ENCODE measurements at places on chromosomes 4 and X.

DNA sequence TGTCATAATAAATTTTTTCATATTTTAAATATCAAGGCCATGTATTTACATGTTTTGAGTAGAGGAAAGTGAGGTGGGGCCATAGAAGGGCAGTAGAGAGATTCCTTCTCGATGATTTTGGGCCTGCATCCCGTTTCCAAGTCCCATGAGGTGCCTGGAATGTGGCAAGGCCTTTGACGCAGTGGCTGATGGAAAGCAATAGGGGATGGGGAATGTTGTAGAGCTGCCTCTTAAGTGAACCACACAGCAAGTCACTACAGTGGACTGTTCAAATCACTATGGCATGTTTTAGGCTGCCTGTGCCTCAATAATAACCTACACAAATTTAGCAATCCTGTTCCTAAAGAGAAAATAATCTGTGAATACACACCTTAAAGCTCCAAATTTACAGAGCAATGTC, 48.3 kb downstream of the ANXA5 start:
- no peak for DNase-seq

- no peak for DNase-seq
Observed at GRCh38 chr4:110676241-110676640, 53.4 kb upstream of the PITX2 start.

DNA sequence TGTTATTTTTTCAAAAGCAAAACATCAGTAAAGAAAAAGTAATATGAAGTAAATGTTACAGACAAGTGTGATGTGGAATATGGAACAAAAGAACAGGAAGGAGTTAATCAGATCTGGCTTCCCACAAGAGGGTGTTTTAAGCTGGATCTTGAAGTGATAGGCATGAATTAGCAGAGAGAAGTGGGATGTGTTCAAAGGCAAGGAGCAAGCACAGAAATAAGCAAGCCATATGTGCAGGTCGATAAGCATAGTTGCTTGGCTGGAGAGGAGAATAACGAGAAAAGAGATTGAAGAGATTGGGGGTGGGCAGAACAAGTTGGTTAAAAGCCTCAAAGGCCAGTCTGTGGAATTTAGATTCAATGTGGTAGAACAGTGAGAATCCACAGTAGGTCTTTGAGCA, 60.9 kb upstream of the PRPS1 start:
- DNase-seq: no peak

DNA sequence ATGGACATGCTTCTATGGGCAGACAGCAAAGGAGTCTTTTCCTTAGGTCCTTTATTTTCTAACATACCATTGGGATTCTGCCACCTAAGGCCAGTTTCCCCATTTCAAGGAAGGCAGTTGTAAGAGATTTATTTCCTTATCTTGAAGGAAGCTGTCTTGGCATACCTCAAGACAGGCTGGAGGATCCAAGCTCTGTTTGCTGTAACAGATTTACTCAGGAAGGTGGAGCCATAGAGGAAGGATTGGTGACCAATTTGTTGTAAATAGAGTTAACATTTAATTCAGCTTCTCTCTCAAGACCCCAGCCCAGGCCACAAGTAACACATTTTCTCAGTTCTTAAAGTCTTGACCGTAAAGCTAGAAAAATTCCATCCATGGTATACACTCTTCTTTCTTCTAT, 131.6 kb upstream of the TENM3 start:
- no peak for DNase-seq

DNA sequence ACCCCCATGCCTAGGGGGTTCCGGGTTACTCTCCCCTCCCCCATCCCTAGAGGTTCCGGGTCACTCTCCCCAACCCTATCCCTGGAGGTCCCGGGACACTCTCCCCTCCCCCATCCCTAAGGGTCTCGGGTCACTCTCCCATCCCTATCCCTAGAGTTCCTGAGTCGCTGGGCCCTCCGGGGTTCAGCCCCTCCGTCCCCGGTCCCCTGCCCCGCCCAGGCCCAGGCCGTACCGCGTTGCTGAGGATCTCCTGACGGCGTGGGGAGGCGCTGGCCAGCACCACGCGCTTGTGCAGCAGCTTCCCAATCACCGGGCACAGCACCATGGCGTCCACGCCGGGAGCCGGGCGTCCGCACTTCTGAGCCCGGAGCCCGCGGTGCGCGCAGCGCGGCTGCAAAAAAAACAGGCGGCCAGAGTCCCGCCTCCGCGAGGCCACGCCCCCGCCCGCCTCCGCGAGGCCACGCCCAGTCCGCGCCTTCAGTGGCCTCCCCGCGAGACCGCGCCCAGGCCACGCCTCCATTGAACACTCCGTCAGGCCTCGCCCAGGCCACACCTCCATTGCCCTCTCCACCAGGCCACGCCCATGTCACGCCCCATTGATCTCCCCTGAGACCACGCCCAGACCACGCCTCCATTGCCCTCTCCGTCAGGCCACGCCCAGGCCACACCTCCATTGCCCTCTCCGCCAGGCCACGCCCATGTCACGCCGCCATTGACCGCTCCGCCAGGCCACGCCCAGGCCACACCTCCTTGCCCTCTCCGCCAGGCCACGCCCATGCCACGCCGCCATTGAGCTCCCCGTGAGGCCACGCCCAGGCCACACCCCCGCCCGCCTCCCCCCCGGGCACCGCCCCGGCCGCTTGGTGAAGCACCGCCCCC, at the start of gene ASMTL:
Gene ASMTL (minus strand): TSS at position 394 of the 879 bp plus-strand sequence. CDS start 69 bp downstream, at position 325.
- DNase-seq: peak; percentile 100

DNA sequence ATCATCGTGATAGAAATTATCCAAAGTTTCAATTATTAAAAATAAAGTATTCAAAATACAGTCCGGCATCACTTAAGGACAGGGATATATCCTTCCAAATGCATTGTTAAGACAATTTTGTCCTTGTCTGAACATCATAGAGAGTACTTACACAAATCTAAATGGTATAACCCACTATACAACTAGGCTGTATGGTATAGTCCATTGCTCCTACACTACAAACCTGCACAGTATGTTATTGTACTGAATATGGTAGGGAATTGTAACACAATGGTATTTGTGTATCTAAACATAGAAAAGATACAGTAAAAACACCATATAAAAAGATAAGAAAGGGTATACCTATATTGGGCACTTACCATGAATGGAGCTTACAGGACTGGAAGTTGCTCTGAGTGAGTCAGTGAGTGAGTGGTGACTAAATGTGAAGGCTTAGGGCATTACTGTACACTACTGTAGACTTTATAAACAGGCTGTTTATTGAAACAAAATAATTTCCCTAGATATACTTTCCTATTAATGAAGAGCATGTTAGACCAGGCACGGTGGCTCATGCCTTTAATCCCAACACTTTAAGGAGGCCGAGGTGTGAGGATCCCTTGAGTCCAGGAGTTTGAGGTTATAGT, 44.8 kb upstream of the PTPN13 start:
- no peak for DNase-seq

- peak; percentile 3 for DNase-seq
Observed at GRCh38 chr4:117084866-117085701, at the start of gene TRAM1L1. TSS of gene TRAM1L1 (minus strand) at chr4:117085576. CDS start at chr4:117085393, 183 bp downstream.

GRCh38 chr4:157664726-157665125, 444.2 kb downstream of the GRIA2 start:
- no peak for DNase-seq

DNA sequence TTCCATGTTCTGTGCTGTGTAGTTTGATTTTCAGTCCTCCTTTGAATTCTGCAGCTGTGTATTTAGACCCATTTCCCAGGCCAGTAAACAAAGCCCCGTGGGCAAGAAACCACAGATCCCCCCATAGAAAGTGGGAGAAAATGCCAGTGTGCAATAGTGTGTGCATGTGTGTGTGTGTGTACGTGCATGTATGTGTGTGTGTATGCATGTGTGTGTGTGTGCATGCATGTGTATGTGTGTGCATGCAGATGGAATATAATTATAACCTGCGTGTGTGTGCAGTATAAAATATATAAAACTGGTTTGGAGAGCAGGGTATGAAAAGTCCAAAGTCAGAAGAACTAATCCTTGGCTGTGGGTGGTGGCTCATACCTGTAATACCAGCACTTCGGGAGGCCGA, 5.2 kb upstream of the CD99 start:
- DNase-seq: no peak

- no peak for DNase-seq
Observed at GRCh38 chrX:38102875-38103274, 96.5 kb downstream of the SYTL5 start.

GRCh38 chr4:2217726-2218125, 24.2 kb downstream of the HAUS3 start:
- no peak for DNase-seq

DNA sequence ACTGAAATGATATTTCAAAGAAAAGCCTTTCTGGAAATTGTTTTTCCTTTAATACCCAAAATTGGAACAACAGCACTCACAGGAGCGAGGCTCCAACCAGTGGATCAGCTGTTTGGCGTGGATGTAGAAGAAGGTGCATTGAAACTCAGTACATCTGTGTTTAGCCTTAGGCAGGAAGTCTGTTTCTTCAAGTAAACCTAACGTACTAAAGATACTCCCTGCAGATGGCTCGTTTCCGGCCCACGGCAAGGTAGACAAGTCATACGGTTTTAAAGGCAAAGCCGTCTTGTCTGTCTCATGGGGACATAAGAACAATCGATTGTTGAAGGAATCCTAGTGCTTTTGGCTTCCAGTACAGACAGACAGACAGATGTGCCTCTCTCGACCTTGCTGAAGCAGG, 50.0 kb upstream of the CLCN4 start:
- DNase-seq: no peak

- peak; percentile 6 for DNase-seq
Observed at GRCh38 chr4:153763404-153763803, 3.6 kb upstream of the RNF175 start.

DNA sequence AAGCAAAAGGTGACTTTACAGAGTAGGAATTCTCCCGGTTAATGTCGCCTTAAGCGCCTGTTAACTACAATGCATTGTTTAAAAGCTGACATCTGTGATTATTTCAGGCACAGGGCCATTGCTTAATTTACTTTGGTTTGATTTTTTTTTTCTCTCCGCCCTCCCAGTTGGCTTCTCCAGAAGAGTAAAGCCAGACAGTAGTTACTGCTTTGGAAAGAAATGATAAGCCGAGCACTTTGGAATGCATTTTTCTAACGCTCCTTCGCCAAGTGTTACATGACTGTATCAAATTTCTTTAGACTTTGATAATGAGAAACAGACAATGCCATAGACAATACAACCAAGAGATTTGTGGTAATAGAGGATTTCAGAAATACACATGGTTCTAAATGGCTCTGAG, 383.0 kb upstream of the TENM3 start:
- no peak for DNase-seq

DNA sequence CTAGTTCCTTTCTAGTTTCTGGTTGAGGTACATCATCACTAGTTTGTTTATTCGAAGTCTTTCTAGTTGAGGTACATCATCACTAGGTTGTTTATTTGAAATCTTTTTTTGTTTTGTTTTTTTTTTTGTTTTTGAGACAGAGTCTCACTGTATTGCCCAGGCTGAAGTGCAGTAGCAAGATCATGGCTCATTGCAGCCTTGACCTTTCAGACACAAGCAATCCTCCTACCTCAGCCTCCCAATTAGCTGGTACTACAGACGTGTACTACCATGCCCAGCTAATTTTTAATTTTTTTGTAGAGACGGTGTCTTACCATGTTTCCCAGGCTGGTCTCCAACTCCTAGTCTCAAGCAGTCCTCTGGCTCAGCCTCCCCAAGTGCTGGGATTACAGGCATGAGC, 54.9 kb downstream of the CEP135 start:
- no peak for DNase-seq

DNA sequence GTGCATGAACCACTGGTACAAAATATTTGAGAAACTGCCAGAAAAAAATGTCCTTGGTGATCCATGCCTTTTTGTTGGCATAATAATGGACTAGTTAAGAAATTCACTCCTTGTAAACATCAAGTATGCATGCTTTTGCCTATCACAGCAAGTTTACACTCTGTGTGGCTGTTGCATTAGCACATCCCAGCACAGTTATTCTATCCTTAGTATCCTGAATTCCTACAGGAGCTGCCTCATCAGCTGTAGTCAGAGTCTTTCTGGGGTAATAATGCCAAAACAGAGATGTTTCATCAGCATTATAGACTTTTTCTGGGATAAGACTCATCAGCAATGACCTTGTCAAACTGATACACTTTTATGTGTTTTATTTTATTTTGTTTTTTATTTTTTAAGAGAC, 82.8 kb downstream of the CHIC2 start:
- DNase-seq: no peak

DNA sequence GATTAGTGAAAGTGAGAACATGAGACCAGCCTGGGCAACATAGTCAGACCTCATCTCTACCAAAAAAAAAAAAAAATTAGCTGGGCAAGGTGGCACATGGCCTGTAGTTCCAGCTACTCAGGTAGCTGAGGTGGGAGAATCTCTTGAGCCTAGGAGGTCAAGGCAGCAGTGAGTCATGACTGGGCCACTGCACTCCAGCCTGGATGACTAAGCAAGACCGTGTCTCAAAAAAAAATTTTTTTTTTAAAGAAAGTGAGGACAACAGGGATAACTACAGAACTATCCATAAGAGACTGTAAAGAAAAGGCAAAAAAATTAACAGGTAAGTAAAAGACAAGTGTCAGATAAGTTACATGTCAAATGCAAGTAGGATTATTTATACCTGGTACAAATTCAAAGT, 13.5 kb upstream of the SPP1 start:
- DNase-seq: no peak

GRCh38 chr4:6049985-6050384, 31.8 kb upstream of the C4orf50 start:
- DNase-seq: no peak

DNA sequence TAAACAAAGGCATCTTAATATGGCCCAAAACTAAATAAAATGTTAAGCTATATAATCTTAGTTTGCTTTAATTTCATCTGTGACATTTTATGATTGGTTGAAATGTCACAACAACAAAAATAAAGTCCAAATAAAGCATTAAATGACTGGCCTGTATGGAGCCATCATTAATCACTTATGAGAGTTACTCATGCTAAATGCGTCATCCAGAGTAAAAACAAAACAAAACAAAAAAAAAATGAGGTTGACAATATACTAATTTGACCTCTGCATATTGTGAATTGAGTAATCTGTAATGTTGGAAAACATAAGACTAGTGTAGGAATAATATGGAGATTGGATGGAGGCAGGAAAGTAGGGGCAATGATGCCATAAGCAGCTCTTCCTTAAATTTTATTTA, 139.7 kb downstream of the MAPK10 start:
- no peak for DNase-seq

DNA sequence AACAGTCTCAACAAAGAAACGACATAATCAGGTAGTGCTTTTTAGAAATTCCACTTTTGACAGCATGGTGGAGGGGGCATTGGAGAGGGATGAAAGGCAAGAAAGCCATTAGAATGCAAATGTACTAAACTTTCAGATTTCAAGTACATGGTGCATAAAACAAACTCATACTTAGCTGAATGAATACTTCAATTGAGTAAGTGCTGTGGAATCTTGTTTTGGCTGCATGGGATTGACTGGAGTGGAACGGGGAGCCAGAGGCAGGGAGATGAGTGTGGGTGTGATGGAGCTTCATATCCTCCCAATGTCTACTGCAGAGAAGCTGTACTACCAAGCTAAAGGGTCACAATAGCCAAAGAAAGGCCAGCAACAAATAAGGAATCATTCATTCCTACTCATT, 52.4 kb downstream of the USP46 start:
- DNase-seq: no peak

GRCh38 chr4:121057466-121057922, 14.8 kb downstream of the NDNF start:
- no peak for DNase-seq

GRCh38 chrX:108198420-108198819, 106.8 kb downstream of the ATG4A start:
- DNase-seq: no peak
